ENCODE measurements at places on chromosomes 2 and 18.
A peak's percentile ranks its signal among the peaks of the same experiment; 100 is the strongest.

DNA sequence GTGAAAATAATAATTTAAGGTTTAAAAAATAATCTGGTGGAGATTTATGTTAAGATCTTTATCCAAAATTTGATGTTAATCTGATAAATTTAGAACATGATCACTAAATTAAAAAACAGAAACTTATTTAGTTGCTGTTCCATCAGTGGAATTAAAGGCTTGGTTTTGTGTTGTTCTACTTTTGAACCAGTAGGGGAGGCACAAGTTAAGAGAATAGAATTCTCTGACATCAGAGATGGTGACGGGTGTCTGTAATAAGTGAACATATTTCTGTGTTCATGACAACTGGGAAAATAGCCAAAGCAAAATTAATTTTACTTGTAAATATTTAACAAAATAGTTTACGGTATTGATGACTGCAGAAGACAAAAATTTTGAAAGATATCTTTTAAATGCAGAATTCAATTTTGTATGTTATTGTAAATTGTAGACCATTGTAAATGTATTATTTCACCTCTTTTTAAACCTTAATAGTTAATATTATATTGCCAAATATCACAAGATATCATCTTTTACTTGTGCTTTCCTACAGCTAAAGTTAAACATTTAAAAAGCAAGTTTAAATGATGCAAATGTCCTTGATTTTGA lies 106.0 kb downstream of the UBR3 start:
- peak; percentile 37 for DNase-seq

DNA sequence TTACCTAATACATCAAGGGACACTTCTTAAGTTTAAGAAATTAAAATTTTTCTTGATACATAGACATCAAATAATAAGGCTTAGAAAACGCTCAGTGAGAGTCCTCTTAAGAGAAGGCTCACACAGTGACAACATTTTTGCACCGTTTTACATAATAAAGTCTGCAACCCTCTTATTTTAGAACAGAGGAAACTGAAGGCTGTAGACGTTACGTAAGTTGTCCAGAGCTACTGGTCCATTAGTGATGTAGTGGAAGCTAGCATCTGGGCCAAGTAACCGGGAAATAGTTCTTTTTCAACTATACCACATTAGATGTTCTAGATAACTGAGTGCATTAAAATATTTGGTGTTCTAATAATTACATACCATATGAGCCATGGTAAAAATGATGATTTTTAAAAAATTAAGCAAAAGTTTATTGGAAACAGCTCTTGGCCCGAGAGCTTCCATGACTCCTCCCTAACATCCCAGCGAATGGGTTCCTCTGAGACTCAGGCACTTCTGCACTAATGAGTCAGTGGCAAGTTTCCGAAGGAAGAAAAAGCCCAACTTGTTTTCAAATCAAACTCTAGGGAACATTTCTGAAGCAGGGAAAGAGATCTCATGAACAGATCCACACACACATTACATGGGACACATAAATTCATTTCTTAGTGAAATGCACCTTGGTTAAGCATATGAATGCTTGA lies 232.6 kb upstream of the PXDN start:
- no peak for DNase-seq

- DNase-seq: no peak
These were observed 55.5 kb downstream of the MARCHF4 start for GRCh38 chr2:216316743-216317142.

- DNase-seq: no peak
These were observed 94.9 kb downstream of the GBX2 start for GRCh38 chr2:236073246-236073645.
